ENCODE measurements at places on chromosomes 4 and X. TPM values are rescaled to one million over a fixed set of nuclear protein-coding genes. Genes with fewer than 3 reads are reported as not detected.

- no peak for DNase-seq
Observed at GRCh38 chrX:17632942-17633341, 104.4 kb upstream of the SCML1 start.

DNA sequence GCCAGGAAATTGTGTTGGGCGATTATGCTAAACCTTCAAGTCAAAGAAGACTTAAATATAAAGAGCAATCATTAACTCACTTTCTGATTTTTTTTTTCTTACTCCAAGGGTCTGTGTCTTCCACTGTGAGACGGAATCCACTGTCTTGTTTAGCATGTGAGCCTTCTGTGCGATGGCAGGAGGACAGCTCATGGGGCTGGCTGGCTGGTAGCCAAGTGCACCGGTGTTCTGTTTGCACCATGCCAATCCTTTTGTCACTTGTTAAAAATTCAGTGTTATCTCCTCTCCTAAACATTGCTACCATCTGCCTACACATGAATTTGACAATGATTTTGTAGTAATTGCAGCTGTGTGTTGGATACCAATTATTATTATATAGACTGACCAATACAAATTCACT is 1056.3 kb upstream of the IGFBP7 start:
- no peak for DNase-seq

GRCh38 chr4:140065393-140065792 is 88.6 kb downstream of the MAML3 start:
- DNase-seq: no peak

DNA sequence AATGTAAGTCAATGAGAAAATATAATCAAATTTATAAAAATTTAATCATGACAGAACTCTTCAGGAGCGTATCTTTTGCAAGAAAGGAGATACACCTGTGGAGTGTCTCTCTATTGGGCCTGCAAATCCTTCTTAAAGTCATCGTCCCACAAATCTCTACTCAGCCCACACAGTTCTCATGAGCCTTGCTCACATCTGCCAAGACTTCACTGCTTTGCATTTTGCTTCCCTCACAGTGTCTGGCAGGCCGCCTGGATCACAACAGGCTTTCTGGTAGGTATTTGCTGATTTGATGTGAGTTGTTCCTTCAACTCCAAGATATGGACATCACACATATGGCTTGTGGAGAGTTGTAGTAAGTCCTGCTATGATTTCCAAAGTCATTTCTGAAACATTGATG is 183.1 kb upstream of the ARX start:
- DNase-seq: no peak

GRCh38 chr4:90219822-90220221 is 92.6 kb downstream of the CCSER1 start:
- no peak for DNase-seq

DNA sequence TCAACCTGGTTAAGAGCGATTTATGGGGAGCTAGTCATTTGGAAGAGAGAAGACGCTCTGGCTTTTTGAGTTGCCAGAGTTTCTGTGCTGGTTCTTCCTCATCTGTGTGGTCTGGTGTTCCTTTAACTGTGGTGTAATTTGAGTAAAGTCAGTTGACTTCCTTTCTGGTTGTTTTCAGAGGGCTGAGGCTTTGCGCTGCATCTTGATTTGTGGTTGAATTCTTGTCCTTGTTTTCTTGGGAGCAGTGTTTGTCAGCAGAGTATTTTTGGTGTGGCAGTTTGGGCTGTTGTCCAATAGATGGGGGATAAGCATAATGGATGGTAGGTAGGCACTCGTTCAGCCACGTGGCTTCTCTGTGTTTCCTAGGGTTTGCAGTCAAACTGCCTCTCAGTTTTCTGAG is 2143.2 kb upstream of the TENM3 start:
- DNase-seq: no peak

- DNase-seq: no peak
Observed at GRCh38 chr4:160498211-160498610, 1395.3 kb downstream of the RAPGEF2 start.

- no peak for DNase-seq
Observed at GRCh38 chr4:138790706-138791340, 224.8 kb upstream of the NOCT start.

DNA sequence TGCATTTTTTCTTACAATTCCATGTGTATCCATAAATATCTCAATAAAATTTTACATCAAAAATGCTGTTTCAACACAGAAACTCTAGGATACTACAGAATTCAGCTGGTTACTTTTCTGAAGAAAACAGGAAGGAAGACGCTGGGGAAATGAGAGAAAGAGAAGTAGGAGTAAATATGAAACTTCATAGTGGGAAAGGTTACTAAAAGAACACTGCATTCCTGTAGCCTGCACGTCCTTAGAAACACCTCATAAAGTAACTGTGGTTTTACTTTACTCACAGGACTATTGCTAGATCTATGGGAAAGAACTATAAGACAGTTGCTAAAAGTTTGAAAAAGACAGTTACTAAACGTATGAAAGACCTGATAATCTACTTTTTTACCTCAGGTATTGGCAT is 23.1 kb downstream of the ATP11C start:
- DNase-seq: no peak

DNA sequence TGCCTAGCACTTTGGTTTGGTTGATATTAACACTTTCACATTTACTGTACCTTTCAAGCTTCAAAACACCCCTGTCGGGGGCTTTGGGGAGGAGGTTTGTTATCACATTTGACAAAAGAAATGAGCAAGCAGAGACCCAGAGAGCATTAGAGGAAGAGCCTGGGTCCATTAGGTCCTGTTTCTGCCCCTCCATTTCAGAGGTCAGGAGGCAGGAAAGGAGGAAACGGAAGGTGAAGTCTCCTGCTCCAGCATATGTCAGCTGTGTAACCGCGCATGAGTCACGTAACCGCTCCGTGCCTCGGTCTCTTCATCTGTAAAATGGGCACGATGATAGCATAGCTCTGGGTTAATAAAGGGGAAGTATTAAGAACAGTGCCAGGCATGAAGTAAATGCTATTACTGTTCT is 201.9 kb upstream of the BCOR start:
- no peak for DNase-seq

- no peak for DNase-seq
Observed at GRCh38 chrX:139882299-139882698, 50.6 kb downstream of the ATP11C start.

- no peak for DNase-seq
Observed at GRCh38 chr4:183242291-183242690, 77.8 kb downstream of the CLDN22 start.

GRCh38 chrX:413322-414201 is 26.9 kb upstream of the PPP2R3B start:
- DNase-seq: peak; percentile 4

GRCh38 chrX:119363391-119363790 is 35.7 kb upstream of the SLC25A43 start:
- no peak for DNase-seq

DNA sequence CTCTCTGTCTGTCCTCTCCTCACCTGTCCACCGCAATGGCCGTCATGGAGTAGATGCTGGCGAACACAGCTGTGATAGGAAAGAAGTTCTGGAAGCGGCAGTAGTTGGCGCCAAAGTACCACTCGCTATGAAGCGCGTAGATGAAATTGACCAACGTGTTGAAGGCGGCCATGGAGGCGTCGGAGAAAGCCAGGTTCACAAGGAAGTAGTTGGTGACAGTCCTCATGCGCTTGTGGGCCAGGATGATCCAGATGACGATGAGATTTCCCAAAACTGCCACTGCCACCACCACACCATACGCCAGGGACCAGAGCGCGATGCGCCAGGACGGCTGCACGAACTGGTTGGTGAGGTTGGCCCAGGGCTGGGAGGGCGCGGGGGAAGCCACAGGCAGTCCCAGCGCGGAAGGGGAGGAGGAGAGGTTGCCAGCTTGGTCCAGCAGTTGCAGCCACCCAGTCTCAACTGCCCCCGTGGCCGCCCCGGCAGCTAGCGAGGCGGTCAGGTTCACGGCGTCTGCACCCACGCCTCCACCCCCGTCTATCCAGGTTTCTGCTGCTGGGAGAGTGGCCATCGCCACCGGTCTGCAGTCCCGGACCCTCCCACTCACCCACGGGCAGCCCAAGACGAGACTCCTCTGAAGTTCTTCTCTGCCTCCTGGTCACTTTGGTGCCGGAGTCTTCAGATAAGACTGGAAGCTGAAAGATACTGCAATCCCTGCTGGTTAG is 518 bp downstream of the TACR3 start:
- DNase-seq: no peak

DNA sequence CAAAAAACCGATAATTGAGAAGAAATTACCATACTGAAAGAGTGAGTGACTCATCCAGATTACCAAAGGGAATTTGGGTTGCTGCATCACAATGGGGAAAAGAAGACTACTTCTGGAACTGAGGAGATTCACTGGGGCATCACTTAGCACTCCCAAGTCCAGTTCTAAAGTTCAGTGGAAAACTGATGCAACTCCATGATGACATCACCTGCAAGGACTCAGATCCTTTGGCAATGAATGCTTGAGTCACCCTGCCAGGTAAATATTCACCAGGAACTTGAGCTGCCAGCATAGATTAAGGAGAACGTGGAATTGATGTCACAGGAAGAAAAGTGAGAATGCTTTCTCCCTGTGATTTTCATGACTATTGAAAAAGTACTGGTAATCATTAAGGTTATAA is 32.0 kb upstream of the SMIM10L2A start:
- DNase-seq: no peak

DNA sequence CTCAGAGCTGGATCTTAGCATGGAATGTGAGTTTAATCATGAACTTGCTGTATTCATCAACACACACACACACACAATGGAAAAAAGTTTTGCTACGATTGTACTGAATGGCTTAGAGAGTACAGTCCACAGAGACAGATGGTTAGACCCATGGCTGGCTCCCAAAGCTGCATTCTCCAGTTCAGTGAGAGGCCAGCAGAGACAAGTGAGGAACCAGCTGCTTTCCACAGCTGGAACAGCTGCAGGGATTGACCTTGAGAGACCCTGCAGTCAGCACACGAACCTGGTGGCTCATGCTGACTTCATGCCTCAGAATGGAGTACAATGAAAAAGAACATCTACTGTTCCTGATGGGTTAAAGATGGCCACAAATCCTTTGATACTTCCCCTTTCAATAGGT is 94.5 kb downstream of the DHX15 start:
- peak; percentile 66 for DNase-seq

DNA sequence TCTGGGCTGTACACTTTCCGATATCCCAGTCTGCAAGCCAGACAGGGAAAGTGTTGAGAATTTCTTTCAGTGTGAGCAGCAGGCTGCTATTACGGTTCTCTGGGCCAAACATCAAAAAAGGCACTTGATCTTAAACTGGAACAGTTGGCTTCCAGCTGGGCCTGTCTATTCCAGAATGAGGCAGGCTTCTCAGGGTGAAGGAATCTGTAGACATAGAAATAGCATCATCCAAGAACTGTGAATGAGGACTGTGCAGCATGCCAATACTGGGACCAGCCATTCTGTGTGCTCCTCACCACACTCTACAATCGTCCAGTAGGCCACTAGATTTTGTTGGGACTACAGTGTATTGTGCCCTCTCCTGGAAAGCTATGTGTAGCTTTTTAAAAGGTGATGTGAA is 31.1 kb downstream of the ART3 start:
- DNase-seq: peak; percentile 5

DNA sequence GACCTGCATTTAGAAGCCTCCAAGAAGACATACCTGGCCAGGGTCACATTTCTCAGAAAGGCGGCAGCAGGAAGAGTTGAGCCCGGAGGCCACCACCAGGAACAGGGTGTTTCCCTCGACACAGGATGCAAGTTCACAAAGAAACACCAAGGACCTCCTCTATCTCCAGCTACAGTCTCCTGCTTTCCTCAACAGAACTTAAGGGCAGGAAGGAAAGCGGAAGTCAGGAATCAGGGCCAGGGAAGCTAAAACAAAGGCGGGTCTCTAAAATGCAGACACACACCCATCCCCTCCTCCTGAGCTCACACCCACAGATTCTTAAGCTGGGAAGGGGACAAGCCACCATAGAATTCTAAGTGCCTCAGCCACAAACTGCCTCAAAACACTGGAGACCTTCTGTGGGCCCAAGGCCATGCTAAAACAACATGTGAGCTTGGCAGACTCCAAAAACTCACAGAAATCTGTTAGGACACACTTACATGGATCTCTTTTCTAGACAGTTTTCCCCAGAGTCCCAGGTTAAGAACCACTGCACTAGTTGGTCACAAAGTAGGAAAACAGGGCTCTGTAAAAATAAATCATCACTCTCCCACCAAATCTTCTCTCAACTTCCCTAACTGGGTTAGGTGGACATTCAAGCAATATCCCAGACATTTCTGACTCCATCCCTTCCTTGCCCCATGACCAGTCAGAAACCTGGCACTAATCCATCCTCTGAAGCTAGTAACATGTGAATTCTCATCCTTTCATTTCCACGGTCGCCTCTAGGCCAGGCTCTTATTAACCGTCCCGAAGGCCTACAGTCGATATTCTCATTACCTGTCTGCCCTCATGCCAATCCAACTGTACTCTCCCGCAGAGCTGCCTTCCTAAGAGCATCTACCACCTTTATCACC is 163.2 kb downstream of the APBB2 start:
- DNase-seq: no peak

DNA sequence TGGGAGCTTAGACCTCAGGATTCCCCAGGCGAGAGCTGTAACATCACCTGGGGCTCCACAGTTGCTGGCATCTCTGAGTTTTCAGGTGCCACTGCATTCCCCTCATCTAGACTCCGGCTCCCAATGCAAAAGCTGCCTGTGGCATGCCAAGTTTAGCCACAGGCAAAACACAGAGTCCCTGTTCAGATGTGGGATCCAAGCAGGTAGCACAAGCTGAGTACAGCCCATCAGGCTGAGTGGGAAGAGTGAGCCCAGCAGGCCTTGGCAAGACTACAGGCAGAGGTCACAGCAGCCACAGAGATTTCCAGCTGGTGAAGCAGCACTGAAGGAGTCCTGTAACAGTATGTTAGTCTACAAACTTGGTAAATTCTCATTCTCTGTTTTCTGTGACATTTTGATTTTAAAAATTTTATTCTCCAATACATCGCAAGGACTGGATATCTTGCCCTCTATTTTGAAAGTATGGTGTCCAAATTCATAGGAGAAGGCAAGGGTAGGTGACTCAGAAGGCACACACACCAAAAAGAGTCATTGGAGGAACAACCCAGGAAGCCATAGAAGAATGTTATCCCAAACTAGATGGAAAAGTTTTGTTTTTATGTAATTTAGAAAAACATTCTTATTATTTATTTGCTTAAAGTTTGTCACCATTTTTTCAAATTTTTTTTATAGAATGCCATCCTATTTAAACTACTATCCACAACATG is 13.6 kb upstream of the CXCL2 start:
- no peak for DNase-seq

- no peak for DNase-seq
Observed at GRCh38 chrX:31331928-31332327, 260.1 kb upstream of the FTHL17 start.

DNA sequence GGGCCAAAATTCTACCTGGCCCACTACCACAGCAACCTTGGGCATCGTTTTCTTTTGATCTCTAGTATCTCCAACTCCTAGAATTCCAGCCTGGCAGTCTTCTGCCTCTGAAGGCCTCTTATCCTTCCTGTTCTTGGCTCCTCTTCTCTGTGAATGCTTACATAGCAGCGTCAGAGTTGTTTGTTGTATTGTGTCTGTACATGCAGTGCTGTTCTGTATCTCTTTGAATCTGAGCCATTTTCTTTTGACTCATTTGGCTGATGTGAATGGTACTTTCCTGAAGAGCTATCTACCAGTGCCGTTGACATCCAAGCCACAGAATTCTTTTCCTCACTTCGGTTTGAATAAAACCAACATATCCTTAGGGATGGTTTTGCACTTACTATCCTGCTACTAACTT is 79.2 kb downstream of the TMEM164 start:
- DNase-seq: no peak

The CT45A3 gene
- not detected for total RNA-seq

The PABPC1L2A gene
- not detected for total RNA-seq

The VEGFC gene
- total RNA-seq: 5.9 TPM

The FHDC1 gene
- 12.2 TPM for total RNA-seq

The TSPAN6 gene
- total RNA-seq: 29.3 TPM

The GLUD2 gene
- total RNA-seq: 3.3 TPM

The CT47B1 gene
- not detected for total RNA-seq

The ARHGAP36 gene
- total RNA-seq: 31.8 TPM

Data from skin of body (tissue), 3 donors.